NB4 (cell line): ENCODE measurements at places on chromosomes 3 and 15.

- no peak for DNase-seq
These were observed 29.7 kb upstream of the SPATA12 start for GRCh38 chr3:57030721-57031120.

DNA sequence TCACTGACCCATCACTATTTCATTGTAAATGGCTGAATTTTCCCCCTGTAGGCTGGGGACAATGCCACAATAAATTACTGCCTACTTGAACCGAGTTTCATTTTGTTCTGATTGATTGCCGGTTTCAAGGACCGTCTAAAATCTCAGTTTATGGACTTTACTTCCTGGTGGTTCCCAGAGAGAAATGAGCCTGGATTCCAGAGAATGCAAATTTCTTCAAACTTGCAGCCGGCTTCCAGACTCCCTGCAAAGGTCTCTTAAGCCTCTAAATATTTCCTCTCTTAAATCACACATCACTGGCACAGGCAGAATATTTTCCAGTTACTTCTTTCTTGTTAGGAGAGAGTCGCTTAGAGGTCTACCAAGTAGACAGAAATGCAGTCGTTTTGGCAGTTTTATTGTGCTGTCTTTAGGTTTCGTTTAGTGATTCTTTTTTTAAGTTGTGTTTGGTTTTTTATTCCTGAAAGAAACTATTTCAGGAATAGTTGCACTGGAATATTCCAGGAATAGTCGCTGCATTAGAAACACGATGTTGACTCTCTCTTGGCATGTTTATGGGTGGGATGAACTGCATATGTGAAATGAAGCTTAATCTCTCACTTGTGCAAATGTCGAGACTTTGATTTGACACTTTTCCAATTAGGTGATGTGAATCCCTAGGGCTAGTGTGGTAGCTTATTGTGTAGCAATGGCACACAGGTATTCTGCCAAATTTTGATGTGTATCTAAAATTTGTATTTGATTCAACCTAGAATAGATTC, 284.1 kb upstream of the NR2E3 start:
- DNase-seq = no peak

- DNase-seq = peak; percentile 10
These were observed 38.4 kb upstream of the MEIS2 start for GRCh38 chr15:37138591-37139215.

DNA sequence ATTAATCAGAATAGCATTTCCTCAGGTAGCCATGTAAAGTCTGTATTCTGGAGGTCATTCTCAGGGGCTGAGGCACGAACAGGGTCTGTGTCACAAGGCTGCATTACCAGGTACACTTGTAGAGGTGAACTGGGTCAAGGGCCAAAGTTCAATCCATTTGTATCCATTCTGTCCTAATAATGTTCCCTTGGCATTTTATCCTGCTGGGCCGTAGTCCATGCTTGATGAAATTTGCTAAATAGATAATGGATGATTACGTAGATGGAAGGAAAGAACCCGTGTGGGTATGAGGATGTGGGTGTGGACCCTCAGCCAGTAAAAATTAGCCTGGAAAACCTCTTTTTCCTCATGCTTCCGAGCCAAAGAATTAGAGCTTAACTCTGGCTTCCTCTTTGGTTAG, 785.9 kb downstream of the GRM7 start:
- no peak for DNase-seq

DNA sequence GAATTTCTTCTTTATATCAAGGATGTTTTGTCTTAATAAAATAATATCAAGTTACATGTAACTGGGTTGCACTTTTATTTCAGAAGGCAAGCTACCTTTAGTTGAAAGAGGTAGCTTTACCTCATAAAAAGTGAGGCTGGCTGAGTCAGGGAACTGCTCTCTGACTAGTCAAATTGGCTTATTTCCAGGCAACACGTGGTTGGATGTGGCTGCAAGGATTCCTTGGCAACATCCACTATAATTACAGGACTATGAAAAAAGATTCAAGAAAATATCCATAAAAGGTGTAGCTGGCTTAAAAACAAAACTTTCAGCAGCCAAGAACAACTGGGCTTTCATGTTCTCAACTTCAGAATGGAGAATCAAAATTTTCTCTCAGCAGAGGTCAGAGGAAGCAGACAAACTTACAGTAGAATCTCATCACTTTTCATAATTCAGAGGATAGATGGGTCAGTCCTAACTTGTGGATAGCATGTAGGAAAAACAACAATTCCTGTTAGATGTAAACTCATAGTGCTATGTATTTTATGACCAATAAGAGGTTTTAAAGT, 779.1 kb downstream of the MECOM start:
- DNase-seq = no peak

- no peak for DNase-seq
These were observed 5.0 kb upstream of the CRYBG3 start for GRCh38 chr3:97816811-97817210.
